ENCODE measurements at places on chromosomes 6 and 20.

DNA sequence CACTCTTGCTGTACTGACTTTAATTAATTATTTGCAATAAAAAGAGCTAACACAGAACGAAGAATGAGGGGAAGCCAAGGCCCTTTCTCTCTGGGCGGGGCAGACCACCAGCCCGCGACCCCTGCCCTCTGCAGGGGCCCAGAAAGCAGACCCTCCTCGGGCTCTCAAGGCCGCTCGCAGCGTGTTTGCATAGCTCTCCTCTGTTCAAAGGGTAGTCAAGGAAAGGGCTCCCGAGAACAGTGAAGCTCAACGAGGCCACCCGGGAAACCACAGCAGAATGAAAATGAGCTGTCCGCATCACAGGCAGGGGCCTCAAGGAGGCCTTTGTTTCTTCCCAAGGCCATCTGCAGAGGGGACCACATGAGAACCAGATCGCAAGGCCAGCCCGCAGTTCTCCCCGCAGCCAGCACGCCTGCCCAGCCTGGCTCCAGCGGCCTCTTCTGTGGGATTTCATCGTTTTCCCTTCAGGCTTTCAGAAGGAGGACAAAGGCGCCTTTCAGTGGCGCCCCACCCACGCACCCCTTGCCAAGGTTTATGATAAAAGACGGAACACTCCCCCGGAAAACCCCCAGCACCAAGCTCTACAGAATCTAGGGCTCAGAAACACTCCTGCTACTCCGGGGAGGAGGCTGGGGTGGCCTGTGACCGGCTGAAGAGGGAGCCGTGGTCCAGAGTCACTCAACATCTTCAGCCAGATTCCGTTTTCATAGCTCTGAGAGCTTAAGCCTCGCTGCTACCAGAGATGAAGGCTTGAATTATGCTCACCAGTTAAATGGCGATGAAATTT, 25.3 kb downstream of the ACSS1 start:
- DNase-seq: no peak

GRCh38 chr6:34423254-34423653, 2.6 kb downstream of the RPS10 start:
- DNase-seq: no peak

- no peak for DNase-seq
Measured at GRCh38 chr6:159012201-159012600, 12.2 kb upstream of the RSPH3 start.

- DNase-seq: no peak
Measured at GRCh38 chr6:3444276-3445088, 12.4 kb downstream of the SLC22A23 start.

DNA sequence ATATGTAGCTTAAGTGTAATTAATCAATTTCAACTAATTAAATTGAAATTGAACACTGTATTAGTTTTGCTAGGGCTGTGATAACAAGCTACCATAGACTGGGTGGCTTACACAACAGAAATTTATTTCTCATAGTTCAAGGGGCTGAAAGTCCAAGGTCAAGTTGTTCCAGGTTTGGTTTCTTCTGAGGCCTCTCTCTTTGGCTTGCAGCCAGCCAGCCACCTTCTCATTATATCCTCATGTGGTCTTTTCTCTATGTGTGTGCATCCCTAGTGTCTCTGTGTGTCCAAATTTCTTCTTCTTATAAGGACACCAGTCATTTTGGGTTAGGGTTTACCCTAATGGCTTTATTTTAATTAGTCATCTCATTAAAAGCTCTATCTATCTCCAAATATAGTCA, 611.7 kb downstream of the UTRN start:
- DNase-seq: no peak

- no peak for DNase-seq
Measured at GRCh38 chr6:45156075-45156474, 172.1 kb upstream of the RUNX2 start.

- no peak for DNase-seq
Measured at GRCh38 chr20:4074877-4075455, 59.6 kb upstream of the RNF24 start.

- DNase-seq: no peak
Measured at GRCh38 chr6:135195522-135195921, 14.4 kb downstream of the MYB start.

- DNase-seq: no peak
Measured at GRCh38 chr6:93701526-93701925, 282.2 kb upstream of the EPHA7 start.

DNA sequence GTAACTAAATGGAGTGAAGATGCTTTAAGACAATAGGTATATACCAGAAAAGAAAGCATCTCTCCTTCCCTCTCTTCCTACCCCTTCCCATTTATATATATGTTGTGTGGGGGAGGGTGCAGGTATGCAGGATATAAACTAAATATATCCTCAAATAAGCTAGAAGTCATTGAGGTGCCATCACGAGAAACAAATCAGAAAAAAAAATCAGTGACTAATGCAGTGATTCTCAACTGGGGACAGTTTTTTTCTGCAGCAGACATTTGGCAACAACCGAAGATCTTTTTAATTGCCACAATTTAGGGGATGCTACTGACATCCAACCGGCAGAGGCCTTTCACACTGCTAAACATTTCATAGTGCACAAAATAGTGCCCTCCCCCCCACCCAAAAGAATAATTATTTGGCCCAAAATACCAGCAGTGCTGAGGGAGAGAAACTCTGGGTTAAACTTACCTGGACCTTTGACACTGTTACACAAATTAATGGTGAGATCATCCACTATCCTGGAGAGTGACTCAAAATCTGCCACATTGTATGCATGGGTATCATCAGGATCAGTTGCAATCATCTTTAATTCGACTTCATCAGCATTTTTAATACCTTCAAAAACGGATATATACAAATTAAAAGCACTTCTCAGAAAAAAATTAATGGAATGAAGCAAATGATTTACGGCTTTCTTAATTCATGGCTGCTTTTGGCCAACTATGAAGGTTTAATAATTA, 55.0 kb downstream of the COL12A1 start:
- DNase-seq: no peak

DNA sequence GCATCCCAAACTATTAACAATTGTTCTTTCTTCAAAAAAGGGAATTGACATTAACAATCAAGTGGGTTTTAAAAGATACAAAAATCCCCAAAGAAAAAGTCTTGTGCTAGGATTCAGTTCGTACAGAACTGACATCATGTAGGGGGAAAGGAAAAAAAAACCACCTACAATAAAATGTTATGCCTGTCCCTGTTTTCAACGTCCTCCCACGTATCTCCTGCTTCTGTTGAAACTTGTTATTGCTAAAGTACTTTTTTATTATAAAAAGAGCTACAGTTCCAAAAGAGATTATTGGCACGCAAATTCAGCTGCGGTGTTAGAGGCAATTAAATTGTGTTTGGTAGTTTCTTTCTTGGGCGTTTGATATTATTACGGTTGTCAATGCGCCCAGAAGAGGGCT, 102.8 kb upstream of the PHACTR1 start:
- DNase-seq: no peak

GRCh38 chr6:34731393-34732060, 25.8 kb upstream of the SNRPC start:
- no peak for DNase-seq

- DNase-seq: no peak
Measured at GRCh38 chr6:11330413-11330760, 97.9 kb upstream of the NEDD9 start.

DNA sequence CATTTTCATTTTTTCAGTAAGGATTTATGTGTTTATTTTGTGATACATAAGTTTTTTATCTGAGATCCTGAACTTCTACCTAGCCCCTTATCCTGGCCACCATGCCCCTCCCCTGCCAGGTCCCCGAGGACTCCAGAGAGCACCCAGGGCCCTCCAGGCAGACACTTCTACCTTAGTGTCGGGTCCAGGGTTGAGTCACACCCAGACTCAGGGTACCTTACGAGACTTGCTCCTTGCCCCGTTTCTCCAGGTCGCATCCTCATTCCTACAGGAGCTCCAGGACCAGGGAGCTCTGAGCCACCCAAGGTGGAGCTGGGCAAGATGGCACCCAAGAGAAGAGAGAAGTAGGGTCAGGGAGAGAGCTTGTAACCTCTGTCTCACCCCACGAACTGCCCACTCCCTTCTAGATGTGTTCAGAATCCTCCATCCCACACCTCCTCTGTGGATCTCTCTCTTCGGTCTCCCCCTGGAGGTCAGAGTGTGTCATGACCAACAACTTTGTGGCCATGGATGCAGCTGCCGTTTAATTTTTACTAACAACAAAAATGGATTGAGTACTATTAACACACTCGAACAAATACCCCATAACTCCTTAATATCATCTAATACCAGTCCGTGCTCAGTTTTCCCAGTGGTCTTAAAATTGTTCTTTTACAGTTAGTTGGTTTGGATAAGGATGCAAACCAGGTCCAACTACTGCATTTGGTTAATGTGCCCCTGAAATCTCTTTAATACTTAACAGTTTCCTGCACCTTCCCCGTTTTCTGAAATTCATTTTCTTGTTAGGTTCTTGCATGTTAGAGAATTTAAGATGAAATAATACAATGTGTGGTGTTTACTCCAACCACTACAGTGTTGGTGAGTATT, 130.6 kb upstream of the INSM1 start:
- DNase-seq: no peak

DNA sequence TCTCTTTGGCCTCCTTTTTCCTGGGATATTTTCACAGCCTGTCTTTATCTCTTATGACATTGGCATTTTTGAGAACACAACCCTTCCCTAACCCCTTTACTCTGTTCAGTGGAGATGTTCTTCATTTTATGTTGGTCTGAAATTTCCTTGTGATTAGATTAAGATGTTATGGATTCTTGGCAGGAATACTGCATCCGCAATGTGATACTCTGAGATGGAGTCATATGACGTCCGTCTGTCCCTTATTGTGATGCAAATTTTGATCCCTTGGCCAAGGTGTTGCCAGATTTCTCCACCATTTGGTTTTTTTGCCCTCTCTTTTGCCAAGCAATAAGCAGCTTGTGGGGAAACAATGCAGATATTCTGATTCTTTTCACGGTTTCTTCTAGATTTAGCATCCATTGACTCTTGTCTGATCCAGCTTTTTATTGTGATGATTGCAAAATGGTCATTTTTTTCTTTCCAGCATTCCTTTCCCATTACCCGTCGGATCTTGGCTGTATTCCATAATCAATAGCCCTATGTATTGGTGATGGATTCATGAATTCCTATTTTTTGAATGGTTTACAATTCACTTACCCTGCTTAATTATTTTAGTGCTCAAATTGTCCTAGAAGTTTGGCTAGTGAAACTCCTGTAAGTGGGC, 85.1 kb downstream of the NCOA3 start:
- no peak for DNase-seq

DNA sequence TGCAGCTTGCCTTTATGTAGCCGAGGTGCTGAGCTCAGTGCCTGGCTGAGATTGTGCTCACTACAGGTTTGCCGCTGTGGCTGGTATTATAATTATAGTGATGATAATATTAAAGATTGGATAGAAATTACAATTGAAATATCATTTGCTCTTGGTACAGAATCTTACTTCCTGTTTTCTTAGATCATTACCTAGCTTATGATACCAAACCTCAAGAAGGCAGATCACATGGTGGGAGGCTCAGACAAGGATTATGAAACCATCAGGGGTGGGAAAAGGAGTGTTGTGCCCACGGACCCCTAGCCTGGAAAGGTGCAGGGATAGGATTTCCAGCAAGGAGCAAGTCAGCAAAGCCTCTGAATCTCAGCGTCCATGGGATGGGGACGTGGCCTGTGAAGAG, 70.6 kb downstream of the IGF2R start:
- DNase-seq: no peak

DNA sequence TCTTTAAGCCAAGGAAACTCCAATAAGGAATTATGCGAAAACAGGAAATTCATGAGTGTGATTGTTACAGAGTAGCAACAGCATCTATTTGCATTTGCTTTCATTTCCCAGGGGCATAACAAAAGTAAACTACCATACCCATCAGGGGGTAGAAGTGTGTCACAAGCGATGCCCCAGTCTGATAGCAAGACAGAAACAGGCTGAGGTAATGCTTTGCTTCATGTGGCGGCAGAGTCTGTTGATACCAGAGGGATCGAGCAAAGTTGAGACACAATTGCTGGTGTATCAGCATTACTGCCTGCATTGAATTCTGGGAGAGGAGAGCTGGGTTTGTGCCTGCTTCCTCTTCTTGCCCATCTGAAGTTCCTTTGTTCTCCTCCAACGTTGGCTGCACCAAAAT, 51.2 kb upstream of the LYRM2 start:
- DNase-seq: no peak

DNA sequence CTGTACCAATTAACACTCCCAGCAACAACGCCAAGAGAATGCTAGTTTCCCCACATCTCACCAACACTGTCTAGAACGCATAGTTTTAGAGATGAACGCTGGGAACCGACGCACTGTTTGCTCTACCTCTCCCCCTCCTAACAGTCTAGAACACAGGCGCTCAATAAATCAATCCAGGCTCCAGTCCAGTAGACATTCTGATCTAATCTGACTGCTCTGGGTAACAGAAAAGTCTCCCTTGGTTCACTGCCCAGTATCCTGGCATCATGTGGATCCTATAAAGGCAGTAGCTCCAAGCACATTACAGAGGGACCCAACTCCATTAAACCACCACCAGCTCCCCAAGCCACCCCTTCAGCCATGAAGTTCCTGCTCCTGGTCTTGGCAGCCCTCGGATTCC, at the start of gene DEFB132:
Gene DEFB132 (plus strand): TSS at position 306 of the 400 bp plus-strand sequence. CDS start 55 bp downstream, at position 361.
- no peak for DNase-seq

DNA sequence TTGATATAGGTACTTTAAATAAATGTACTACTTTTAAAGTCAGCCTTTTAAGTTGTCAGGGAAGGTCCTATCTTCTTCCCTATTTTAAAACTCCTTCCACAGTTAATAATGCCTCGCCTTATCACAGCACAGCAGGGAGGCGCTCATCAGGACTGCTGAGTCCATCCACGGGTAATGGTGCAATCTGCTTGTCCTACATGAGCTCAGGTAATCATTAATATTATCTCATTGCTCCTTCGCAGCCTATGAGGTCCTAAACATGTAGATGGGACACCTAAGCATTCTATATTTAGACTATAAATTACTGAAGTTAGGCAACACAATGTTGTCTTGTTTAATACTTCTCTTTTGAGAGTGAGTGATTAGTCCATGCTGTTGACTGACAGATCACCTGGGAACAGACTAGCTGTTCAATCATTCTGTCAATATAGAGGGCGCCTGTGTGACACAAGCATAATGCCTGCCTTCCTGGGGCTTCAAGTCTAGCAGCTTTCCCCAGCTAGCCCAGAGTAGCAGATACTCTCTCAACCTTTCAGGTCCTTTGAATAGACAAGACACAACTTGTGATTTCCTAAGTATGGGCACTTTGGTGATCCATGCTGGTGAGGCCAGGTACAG, 91.0 kb downstream of the FYN start:
- no peak for DNase-seq

- DNase-seq: no peak
Measured at GRCh38 chr20:51095633-51096521, 73.0 kb upstream of the KCNG1 start.
